ENCODE measurements at places on chromosomes 3 and 15. TPM values are rescaled to one million over a fixed set of nuclear protein-coding genes. Genes with fewer than 3 reads are reported as not detected.

GRCh38 chr3:115388166-115388565, 235.1 kb upstream of the GAP43 start:
- no peak for DNase-seq

DNA sequence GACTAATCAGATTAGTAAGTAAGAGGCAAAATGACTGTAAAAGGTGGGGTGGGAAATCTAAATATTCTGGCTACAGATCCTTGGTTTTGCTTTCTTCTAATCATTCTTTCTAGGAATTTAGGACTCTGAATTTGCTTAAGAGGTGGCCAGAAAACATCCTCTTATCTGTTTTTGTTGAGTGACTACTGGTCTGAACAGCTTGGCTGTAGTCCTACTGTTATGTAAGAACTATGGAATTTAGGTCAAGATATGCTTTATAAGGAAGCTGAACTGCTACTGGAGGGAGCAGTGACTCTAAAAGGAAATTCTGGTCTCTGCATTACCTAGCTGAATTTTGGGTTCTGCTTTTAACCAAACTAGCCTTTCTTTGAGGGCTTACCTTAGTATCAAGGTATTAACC, 33.5 kb upstream of the CSPG5 start:
- no peak for DNase-seq

The TM4SF4 gene
- total RNA-seq, result 1.7 TPM

DNA sequence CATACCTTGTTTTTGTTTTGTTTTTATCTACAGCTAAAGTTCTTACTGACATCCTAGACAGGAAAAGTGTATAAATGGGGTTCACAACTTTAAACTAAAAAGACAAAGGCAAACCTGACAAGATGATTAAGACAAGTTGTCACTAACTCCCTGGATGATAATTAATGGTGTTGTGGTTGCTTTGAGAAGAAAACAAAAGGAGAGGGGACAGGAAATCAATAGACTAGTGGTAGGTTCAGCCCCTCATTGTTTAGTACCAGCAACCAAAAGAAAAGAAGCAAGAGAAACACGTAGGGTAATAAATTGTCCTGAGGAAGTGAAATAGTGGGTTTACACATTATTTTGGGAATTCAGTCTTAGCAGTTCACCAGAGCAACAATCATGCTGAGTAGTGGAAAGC, 78.8 kb downstream of the BFSP2 start:
- DNase-seq, result no peak

DNA sequence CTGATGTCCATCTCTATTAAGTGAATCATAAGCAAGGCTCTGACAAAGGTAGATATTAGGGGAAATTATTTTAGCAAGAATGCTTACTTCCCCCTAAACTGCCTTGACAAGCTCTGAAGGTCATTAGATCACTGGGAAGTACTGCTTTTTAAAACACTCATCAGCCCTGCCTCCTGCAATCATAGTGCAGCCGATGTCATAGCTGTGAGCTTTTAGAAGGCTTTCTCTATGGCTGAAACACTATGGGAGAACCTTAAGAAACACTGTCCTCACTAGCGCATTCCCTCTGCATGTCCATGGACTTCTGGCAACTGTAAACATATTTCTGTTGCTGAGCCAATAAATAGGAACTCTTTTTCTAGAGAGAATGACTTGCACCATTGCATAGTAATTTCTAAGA, 38.7 kb upstream of the PTPRG start:
- DNase-seq, result no peak

The GATA2 gene
- 15.4 TPM for total RNA-seq

DNA sequence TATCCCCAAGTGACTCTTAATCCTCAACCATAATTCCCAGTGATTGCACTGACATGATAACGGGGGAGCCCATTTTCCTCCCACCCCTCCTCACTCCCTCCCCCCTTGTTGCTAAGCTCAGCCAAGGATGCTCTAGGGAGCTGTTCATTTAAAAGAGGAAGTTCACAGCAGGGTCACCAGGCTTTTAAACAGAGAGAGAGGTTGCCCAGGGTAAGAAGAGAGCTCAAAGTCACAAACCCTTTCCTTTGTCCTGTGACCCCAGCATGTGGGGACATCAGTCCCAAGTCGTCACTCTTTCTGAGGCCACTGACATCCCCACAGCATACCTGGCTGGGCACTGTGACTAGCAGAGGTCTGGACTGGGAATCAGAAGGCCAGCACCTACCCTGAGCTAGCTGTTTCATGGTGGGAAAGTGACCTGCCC, 144.1 kb downstream of the RORA start:
- no peak for DNase-seq

GRCh38 chr3:142929109-142929508, 34.4 kb downstream of the PAQR9 start:
- DNase-seq, result no peak

The KLHL40 gene
- not detected for total RNA-seq

GRCh38 chr15:76199106-76200082, 111.9 kb downstream of the ETFA start:
- peak; percentile 91 for DNase-seq

GRCh38 chr3:133282236-133282635, 117.6 kb upstream of the BFSP2 start:
- no peak for DNase-seq

The CHL1 gene
- 36.4 TPM for total RNA-seq

All from mesenteric fat pad (tissue), 1 donor.